ENCODE measurements at places on chromosomes 7 and 10. TPM values are rescaled to one million over a fixed set of nuclear protein-coding genes. Genes with fewer than 3 reads are reported as not detected.

DNA sequence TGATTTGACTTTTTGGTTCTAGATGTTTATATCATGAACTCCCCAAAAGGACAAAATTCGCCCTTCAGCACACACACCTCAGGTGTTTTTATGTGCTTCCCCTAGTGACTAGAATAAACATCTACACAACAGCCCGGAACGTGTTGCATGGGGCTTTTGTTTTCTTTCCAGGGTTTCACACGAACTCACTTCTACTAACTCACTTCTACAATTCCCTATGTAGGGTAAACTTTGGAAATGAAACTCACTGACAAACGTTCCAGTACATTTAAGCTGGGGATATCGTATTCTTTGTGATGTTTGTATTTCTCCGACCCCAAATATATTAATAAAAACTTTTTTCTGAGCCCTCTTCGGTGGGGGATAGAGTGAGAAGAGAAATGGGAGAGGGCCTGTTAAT lies 1.4 kb downstream of the TRA2A start:
- no peaks in the 10 kb centered on the region for H3K27me3 ChIP-seq
- H3K4me3 ChIP-seq = peak overlapping the region; percentile 95
- H3K4me1 ChIP-seq = peaks cover 37% of the 10 kb centered on the region
- H3K36me3 ChIP-seq = peaks cover 7% of the 10 kb centered on the region
- no peak for DNase-seq
- H3K27ac ChIP-seq = peak overlapping the region; percentile 99

DNA sequence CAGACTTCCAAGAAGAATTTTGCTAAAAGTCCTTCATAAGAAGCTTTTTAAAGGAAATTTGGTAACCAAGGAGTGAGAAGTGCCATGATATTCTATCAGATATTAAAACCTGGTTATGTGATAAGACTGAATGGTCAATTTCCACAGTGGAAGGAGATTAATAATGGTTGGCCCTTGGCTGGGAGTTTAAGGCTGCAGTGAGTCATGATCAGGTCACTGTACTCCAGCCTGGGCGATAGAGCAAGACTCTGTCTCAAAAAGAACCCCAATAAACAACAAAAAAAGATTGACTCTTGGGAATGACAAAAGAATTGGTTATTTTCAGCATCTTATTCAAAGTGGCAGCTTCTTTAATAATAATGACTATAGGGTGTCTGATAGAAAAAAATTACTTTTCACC lies 37.2 kb downstream of the EXOC4 start:
- H3K4me3 ChIP-seq = no peak overlapping the region
- no peaks in the 10 kb centered on the region for H3K27me3 ChIP-seq
- DNase-seq = no peak
- H3K4me1 ChIP-seq = no peaks in the 10 kb centered on the region
- no peak overlapping the region for H3K27ac ChIP-seq

DNA sequence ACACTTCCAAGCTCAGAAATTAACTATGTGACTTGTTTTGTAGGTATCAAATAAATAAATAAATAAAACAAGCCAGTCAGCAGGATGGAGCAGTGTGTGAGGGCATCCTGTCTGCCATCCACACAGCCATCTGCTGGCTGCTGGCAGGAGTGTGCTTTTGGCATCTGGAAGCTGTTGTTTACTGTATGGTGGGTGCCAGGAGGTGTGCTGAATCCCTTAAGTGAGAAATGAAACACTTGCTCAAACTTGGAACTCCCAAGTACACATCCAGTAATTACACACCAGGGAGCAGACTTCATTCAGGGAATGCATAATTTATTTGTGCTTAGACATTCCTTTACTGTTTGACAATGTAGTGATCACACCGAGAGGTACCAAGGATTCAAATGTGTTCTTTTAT lies 16.9 kb upstream of the TAX1BP1 start:
- no peak overlapping the region for H3K4me3 ChIP-seq
- H3K4me1 ChIP-seq = peaks cover 4% of the 10 kb centered on the region
- H3K27ac ChIP-seq = no peak overlapping the region
- H3K36me3 ChIP-seq = no peaks in the 10 kb centered on the region
- no peak for DNase-seq
- no peaks in the 10 kb centered on the region for H3K27me3 ChIP-seq

GRCh38 chr7:157984423-157985163 lies 603.0 kb downstream of the PTPRN2 start:
- no peak overlapping the region for H3K4me3 ChIP-seq
- no peak for DNase-seq
- no peaks in the 10 kb centered on the region for H3K36me3 ChIP-seq
- no peaks in the 10 kb centered on the region for H3K4me1 ChIP-seq

DNA sequence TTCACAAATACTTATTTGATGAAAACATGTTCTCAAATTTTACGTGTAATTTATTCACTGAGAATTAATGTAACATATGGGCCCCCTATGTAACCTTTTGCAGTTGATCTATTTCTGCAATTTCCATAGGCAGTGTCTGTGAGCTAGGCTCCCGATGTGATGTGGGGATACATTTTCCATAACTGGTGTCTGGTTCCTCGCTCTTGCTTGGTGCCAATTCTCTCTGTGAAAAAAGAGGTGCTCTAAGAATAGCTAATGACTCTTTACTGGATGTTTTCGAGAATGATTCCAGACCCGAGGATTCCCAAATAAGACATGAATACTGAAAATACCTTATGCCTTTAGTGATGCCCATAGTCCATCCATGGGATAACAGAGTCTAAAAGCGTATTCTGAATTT lies 286.7 kb upstream of the FZD8 start:
- H3K27me3 ChIP-seq = no peaks in the 10 kb centered on the region
- H3K36me3 ChIP-seq = no peaks in the 10 kb centered on the region
- no peak overlapping the region for H3K4me3 ChIP-seq
- no peak for DNase-seq
- no peaks in the 10 kb centered on the region for H3K4me1 ChIP-seq

DNA sequence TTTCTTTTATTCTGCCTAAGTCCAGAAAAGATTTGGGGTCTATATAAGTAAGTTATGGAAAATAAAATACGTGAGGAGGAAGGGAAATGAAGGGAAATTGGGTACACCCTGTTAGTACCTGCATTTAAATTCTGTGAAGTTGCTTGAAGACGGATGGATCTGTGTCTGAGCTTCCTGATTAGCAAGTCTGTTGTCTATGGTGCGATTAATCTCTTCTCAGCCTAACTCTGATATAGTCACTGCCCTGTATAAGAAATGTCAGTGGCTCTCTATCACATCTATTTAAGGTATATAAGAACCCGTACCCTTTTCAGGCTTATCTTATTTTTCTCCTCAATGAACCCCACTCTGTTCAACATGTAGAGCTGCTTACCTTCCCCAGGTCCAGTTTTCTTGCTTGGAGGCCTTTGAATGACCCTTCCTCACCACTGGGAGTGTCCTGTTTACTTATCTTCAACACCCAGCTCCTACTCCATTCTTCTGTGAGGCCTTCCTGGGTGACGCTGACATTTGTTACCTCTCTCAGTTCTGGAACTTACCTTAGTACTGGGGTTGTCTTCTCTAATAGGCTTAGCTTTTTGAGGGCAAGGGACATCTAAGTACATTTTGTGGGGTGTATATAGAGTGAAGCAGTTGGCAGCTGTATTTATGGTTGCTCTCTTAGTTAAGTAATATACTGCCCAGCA lies 149.6 kb upstream of the PRPS1L1 start:
- no peaks in the 10 kb centered on the region for H3K36me3 ChIP-seq
- H3K27ac ChIP-seq = no peak overlapping the region

DNA sequence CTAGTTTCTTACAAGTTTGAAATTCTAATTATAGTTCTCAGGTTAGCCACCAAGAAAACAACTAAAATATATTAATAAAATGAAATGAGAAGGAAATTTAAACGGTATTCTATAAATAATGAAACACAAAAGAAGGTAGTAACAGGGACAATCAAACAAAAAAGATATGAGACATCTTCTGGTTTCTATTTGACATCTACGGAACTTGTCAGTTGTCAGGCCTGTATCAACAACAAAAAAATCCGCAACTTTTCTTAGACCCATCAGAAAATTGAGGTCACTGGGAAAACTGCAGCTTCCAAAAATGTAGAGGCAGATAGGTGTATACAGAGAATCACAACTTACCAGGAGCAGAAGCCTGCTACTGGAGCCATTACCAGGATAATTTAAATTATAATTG lies 70.6 kb downstream of the ZPBP start:
- peaks cover 7% of the 10 kb centered on the region for H3K27me3 ChIP-seq
- H3K36me3 ChIP-seq = no peaks in the 10 kb centered on the region
- DNase-seq = no peak
- no peak overlapping the region for H3K4me3 ChIP-seq
- no peaks in the 10 kb centered on the region for H3K4me1 ChIP-seq
- no peak overlapping the region for H3K27ac ChIP-seq

DNA sequence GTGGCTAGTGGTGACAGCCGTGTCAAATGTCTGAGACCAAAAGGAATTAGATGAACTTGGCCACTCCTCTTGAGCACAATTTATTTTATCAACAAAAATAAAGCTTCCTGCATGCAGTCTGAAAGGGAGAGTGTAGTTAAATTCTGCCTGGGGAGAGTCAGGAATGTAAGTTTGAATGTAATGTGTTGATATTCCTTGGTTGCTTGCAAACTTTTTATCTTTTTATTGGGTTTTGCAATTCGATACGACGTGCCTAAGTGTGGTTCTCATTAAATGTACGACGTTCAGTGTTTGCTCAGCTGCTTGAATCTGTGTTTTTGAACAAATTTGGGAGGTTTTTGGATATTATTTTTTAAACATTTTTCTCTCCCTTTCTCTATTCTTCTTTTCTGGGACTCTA lies 839.9 kb downstream of the CCSER2 start:
- H3K27me3 ChIP-seq = no peaks in the 10 kb centered on the region
- H3K36me3 ChIP-seq = no peaks in the 10 kb centered on the region
- H3K27ac ChIP-seq = no peak overlapping the region
- H3K4me1 ChIP-seq = no peaks in the 10 kb centered on the region

GRCh38 chr7:133330085-133330484 lies 77.2 kb downstream of the EXOC4 start:
- no peaks in the 10 kb centered on the region for H3K4me1 ChIP-seq
- H3K4me3 ChIP-seq = no peak overlapping the region
- H3K36me3 ChIP-seq = peaks cover 38% of the 10 kb centered on the region
- H3K27me3 ChIP-seq = no peaks in the 10 kb centered on the region
- no peak overlapping the region for H3K27ac ChIP-seq

DNA sequence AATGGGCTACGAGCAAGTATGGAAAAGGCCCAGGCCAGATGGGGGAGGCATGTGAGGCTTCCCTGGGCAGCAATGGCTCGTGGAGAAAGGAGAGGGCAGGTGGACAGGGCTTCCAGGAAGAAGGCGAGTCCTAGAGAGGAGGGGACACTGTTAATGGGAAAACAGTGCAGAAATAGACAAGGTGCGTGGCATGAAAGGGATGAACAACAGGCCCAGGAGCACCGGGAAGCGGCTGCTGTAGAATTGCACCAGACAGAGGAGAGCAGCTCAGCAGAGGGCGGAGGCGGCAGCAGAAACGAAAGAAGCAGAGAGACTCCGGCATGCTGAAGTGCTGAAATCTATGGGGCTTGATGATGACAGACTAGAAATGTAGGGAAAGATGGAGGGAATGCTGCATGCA lies 102.1 kb downstream of the PIP4K2A start:
- peak; percentile 49 for DNase-seq
- peak overlapping the region; percentile 94 for H3K27ac ChIP-seq
- H3K36me3 ChIP-seq = peaks cover 36% of the 10 kb centered on the region
- peak overlapping the region; percentile 71 for H3K4me3 ChIP-seq

GRCh38 chr10:74114041-74114448 lies 36.6 kb downstream of the AP3M1 start:
- peaks cover 33% of the 10 kb centered on the region for H3K36me3 ChIP-seq
- no peak for DNase-seq
- H3K4me1 ChIP-seq = peaks cover under 1% of the 10 kb centered on the region
- no peak overlapping the region for H3K4me3 ChIP-seq

GRCh38 chr7:154568346-154568745 lies 434.6 kb downstream of the PAXIP1 start:
- H3K36me3 ChIP-seq = no peaks in the 10 kb centered on the region
- H3K4me1 ChIP-seq = no peaks in the 10 kb centered on the region
- no peak overlapping the region for H3K4me3 ChIP-seq
- no peak overlapping the region for H3K27ac ChIP-seq
- H3K27me3 ChIP-seq = no peaks in the 10 kb centered on the region

DNA sequence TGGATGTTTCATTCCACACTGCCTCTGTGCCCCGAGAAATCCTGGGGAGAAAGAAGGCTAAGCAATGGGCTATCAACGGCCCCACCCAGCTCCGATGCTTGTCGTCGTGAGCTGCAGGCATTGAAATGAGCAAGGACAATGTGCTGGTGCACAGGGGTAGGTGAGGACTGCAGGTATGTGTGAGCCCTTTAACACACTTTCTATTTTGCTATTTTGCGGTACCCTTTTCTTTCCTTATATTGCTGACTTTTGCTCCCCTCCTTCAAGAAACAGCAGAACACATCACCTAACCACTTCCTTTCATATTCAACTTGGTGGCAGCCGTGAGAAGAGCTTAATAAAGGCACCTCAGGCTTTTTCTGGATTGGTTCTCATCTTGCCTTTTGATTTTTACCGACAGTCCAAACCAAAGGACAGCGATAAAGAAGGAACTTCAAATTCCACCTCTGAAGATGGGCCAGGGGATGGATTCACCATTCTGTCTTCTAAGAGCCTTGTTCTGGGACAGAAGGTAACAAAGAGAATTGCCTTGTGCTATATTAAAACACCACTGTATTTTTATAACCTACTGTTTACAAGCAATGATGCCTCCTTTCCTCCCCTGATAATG lies 39.2 kb downstream of the AIFM2 start:
- peaks cover 37% of the 10 kb centered on the region for H3K4me1 ChIP-seq
- DNase-seq = peak; percentile 46
- H3K27me3 ChIP-seq = no peaks in the 10 kb centered on the region
- peak overlapping the region; percentile 91 for H3K4me3 ChIP-seq
- peak overlapping the region; percentile 98 for H3K27ac ChIP-seq
- H3K36me3 ChIP-seq = peaks cover 12% of the 10 kb centered on the region

DNA sequence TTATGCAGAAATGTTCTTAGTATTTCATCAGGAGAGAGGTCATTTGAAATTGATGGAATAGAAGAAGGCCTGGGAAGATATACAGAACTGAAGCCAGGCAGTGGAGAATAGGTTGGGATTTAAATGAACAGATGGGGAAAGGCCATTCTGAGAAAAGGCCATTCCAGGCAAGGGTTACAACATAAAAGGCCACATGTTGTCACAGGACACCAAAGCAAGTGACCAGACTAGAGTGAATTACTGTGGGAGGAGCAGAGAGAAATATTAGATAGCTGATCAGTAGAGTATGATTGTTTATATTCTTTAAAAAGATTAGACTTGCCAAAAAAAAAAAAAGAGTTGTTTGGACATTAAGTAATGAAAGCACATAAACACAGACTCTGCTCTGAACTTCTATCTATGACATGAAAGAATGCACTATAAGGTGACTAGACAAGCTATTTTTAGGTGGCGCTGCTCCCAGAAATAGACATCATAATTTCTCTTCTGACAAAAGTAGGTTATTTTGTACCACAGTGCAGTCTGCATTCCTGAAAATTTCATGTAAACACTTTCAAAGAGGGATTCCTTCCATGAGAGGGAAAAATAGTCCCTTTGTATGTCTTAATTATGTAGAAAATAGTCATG lies 55.2 kb upstream of the DKK1 start:
- DNase-seq = no peak
- no peak overlapping the region for H3K4me3 ChIP-seq
- no peaks in the 10 kb centered on the region for H3K4me1 ChIP-seq
- no peaks in the 10 kb centered on the region for H3K27me3 ChIP-seq
- no peaks in the 10 kb centered on the region for H3K36me3 ChIP-seq
- H3K27ac ChIP-seq = no peak overlapping the region

CRTAC1 gene
- total RNA-seq = not detected

AKR1D1 gene
- total RNA-seq = not detected

CFAP46 gene
- not detected for total RNA-seq

TRPV6 gene
- total RNA-seq = not detected

NME8 gene
- not detected for total RNA-seq

SPDYE2 gene
- not detected for total RNA-seq

LDB3 gene
- total RNA-seq = not detected

CNNM1 gene
- 0.50 TPM for total RNA-seq

Measured in activated naive CD8-positive, alpha-beta T cell treated with anti-CD3 and anti-CD28 coated beads, Interleukin-2, amount 10 ng/mL, durations not matched to agents 7 days and 5 days (primary cell).